ENCODE measurements at places on chromosomes 5 and 9.

DNA sequence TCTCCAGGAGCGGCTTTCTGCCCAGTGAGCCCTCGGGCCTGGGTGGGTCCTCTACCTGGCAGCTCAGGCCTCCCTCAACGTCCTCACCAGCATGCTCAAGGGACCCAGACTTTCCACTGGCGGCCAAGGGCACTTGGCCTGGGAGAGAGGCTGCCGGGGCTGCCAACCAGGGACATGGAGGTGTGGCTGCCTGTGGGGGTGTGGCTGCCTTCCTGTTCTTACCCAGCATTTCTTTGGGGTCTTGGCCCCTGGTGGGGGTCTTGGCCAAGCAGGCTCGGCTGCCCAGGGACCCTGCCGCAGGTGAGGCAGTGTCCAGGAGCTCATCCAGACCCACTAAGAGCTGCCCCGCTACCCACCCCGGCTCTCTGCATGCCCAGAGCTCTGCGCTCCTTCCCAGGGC, 7.2 kb upstream of the QSOX2 start:
- DNase-seq, result no peak

DNA sequence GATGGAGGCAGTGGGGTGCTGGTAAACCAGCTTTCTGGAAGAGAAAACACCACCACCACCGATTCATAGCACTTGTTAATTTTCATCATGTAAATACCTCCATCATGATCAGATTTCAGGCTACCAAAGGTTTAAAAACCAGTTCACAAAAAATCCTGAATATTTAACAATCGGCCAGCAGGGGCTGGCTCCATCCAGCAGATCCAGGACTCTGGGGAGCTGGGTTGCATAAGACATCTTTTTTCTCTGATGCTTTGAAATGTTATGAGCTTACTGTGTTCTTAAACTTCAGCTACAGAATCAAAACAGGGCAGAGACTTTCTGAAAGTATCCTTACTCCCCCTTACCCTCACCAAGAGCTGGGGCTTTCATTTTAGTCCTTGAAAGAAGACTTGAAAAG, 14.6 kb upstream of the RNF183 start:
- no peak for DNase-seq

DNA sequence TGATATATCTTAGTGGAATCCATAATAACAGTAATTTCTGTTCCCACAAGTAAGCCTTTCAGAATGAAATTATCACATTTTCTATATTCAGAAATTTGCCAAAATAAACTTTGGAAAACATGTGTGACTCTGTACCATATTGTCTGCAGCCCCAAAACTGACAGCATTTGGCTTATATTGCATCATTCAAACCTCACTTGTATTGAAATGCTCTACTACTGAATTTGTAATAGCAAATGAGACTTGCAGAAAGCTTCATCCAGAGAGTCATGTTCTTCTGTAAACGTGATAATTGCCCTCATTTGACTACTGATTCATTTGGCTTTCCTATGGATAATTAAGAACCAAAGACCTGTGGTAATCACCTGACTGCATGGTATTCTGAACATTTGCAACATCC, 1249.5 kb upstream of the CDH18 start:
- no peak for DNase-seq

DNA sequence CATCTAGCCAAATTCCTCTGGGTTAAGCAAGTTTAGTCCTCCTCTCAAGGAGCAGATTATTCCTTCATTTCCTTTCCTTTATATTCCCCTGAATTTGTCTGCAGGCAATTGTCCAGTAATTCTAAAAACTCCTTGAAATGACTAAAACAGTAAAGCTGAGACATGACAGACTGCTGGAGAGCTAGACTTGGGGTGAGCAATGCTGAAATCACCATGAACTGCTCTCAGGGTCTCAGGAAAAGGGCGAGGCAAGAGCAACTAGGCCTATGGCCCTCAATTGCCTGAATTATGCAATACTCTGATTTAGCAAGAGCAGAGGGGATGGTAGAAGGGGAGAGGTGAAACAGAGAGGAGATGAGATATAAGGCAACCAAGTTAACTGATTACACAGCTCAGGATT, 172.9 kb upstream of the NREP start:
- no peak for DNase-seq

GRCh38 chr5:139410993-139411828, 7.3 kb upstream of the SPATA24 start:
- no peak for DNase-seq

- DNase-seq, result no peak
Observed at GRCh38 chr9:83521011-83521410, 17.2 kb downstream of the FRMD3 start.

- DNase-seq, result no peak
Observed at GRCh38 chr9:7785813-7786212, 13.8 kb downstream of the DMAC1 start.

GRCh38 chr5:63043792-63044191, 465.2 kb downstream of the LRRC70 start:
- no peak for DNase-seq

- DNase-seq, result no peak
Observed at GRCh38 chr5:96177303-96177869, 215.7 kb upstream of the ELL2 start.

DNA sequence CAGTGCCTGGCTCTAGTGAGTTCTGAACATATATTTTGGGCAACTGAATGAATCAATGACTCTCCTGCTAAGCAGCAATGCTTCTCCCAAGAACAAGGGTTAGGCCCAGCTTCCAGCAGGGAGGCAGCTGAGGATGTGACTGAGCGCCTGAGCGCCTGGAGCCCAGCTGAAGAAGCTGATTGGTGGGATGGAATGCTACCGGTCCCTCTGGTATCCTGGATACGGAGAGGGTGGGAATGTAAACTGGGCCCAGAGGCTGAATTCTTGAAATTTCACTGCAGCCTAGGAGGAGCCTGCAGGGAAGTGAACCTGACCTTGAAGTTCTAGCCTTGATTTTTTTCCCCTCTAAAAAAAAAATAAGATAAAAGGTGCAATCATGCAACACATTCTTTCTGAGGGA, 43.2 kb downstream of the WWC1 start:
- DNase-seq, result no peak

DNA sequence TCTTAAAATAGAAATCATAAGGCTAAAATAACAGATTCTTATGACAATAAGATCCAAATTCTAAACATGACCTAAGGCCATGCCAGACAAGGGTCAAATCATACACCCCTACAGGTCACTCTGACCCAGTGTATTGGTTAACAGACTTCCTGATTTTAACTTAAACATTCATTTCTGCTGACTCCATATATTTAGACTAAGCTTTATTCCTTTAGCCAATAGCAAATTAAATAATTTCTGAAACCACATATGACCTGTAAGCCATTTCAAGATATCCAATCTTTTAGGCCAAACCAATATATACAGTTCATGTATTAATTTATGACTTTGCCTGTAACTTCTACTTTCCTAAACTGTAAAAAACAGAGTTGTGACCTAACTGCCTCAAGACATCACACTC, 7.4 kb upstream of the SPINK13 start:
- DNase-seq, result no peak

GRCh38 chr9:137582286-137582860, 3.6 kb upstream of the DPH7 start:
- no peak for DNase-seq

GRCh38 chr9:137436761-137437600, 4.2 kb downstream of the ENTPD8 start:
- DNase-seq, result peak; percentile 30

GRCh38 chr9:99592834-99593574, 228.7 kb upstream of the NR4A3 start:
- DNase-seq, result no peak

DNA sequence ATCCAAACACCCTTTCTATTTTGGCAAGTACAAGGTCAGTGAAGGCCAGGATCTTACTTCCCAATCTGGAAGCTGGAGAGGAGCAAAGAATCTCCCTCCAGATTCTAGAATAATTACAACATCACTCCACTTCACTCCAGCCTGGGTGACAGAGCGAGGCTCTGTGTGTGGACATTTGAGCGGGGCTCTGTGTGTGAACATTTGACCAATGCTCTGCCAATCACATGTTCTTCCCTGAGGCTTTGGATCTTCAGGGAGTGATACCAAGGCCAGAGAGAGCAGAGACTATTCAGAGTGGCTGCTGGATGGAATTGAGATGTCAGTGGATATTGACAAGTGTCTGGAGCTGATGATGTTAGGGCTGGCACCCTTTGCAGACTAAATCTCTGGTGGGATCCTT, 24.7 kb upstream of the ANKRD34B start:
- DNase-seq, result no peak

DNA sequence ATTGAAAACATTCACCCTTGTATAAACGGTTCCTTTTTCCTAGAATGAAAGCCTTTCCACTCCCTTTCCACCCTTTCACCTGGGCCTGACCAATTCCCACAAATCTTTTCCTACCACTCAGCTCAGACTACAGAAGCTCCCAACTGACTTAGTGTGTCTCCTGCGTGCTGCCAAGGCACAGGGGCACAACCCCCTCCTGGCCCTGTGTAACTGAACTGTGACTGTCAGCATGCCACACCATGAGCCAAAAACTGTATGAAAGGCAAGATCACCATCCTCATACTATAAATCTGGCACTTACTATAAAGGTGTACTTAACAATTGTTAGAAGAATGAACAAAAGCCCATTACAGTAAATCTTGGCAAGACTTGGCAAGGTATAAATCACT, 11.5 kb downstream of the NOL8 start:
- DNase-seq, result no peak

DNA sequence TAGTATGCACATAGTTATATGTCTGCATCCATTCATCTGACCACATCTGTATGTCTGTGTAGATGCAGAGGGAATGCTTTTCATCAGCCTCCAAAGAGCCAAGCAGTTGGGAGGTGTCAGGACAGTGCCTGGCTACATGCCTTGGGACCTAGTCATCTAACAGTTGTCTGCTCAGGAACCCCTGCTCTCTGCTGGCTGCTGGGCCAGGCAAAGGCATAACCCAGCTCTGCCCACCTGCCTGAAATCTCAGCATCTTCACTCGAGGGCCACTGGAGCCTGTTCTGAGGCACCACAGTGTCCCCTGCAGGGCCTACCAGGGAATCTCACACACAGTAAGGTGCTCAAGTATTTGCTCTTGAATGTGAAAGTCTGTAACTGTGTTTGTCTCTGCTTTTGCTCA, 3.7 kb downstream of the C9orf50 start:
- no peak for DNase-seq

DNA sequence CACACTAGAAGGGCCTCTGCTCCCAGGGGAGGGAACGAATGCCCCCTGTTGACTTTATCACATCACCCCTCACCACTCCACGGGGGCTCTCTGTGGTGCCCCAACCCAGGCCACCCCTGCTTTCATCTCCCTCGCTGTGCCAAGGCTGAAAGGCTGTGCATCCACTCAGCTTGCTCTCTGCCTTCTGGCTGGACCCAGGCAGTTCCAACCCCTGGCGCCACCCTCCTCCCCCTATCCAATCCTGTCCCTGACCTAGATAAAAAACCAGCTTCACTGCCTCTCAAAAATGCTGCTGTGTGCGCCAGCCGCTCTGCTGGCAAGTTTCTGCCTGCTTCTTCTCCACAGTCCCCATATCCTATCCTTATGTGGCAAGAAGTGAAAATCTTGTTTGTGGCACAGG, 22.4 kb upstream of the CORO2A start:
- DNase-seq, result no peak

DNA sequence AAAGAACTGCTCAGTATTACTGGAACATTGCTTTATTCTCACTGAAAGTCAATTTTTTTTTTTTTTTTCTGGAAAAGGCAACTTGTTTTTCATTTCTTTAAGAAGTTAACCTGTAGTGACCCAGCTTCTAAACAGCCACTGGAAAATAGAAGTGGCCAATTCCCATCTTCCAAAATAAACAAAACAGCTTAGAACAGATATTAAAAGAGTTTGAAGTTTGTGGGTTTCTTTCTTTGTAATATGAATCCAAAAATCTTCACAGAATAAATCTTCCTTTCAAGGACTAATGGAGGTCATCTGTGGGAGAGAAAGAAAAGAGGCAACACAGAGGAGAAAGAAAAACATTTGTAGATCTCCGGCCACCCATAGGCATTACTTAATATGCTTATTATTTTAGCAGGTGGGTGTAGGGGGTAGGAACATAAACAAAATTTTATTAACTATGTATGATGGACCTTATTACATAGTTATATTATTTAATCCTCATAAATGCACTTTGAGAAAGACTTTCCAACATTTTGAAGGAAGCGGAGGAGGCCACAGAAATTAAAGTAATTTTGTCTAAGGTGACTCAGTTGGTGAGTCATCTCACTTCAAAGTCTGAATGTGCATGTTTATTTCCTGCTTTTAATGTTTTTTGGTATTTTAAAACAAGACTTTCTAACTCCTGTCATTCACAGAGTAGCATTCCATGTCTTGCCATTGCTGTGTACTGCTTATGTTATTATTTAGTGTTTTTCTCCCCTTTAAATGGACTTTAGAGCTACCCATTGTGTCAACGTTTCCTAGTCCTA, 1791.8 kb upstream of the WWC1 start:
- no peak for DNase-seq
